ENCODE measurements at places on chromosomes 6 and 20.
A peak's percentile ranks its signal among the peaks of the same experiment; 100 is the strongest.

DNA sequence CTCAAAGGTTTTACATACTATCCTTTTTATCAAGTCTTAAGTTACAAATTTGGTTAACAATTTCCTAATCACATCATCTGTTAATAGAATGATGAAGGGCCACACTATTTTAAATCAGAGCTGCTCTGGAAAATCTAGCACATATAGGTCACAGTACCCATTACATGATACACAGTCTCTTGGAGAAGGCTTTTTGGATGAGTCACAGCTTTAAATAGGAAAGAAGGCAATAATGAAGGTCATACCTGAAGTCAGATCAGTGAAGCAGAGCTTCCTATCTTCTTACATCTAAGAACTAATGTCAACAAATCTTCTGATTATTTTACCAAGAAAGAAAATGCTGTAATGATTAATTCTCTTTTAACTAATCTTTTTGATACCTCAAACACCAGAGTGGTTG is 248.5 kb downstream of the BTBD9 start:
- DNase-seq, result peak; percentile 30

DNA sequence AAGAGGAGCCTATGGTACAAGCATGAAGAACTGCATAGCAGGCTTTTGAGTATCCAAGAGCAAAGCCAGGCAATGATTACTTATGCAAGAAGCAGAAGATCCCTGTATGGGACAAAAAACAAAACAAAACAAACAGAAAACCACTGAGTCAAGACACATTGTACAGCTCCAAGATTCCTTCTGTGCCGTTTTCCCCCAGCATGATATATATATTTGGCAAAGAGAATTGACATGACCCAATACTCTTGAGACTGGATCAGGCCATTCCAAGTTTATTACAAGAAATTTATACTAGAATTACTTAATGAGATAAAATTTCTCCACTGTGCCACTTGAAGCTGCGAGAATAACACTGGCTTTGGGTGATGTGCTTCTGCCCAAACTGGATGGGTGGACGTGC is 65.5 kb downstream of the TRMT11 start:
- DNase-seq, result no peak

DNA sequence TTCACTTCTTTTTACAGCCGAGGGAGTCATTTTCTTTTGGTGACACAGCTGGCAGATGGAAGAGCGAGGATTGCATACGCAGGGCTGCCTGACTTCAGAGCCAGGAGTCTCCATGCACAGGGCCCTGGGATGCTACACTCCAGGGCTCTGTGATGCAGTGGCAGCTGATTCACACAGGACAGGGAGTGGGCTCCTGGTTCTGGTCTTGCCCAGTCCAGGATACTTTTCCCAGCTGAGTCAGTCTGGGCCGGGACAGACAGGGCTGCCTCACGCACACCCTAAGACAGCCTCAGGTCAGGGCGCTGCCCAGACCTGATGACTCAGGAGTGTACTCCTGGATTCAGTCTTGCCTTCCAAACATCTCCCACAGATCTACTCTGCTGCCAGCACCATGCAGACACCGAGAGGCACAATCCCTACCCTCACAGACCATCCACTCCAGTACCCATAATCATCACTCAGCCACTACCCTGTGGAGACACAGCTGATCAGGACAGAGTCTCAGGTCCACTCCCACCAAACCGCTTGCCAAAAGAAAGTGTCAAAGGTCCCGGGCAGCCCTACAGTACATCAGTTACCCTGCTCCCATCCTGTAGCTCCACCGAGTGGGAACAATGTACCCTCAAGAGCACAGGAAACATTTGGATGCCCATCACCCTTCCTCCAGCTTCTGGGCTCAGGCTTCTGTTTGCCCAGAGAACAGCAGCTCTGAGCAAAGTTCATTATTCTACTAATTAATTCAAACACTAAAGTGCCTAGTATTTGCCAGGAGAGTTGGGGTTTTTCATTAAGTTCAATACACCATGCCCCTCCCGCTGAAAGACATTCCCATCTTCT is 11.5 kb downstream of the SDC4 start:
- peak; percentile 75 for DNase-seq

DNA sequence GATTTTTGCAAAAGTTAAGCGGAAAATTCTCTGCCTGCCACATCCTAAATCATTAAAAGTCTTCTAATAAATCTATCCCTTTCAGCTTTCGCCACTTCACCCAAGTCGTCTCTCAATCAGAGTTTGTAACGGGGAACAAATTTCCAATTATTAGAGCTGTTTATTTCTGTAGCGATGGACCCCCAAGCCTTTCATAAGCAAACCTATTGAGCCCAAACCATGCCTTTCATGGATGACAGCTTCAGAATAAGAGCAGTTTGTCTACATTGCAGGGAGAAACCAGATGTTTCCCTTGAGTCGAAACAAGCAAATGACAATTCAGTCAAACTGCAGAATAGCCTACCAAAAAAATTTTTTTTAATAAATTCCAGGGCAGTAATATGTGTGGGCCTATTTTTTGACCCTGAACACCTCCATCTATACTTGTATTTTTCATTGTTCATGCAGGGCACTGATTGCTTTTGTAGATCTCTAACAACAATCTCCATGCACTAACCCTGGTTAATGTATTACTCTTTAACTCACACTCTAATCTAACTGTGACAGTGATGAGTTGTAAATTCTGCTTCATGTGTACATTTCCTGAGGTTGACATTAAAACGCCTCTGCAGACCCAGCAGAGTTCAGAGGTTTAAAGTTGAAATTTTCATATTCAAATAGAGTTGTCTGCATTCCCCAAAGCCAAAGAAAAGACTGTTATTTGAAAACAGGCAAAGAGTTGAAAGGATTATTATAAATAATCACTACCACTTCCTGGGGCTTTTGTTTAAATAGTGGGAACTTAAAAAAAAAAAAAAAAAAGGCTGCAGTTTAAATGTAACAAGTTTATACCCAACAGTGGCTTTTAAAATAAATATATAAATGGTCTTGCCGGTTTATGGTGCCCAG is 64.5 kb downstream of the ATP9A start:
- DNase-seq, result no peak

DNA sequence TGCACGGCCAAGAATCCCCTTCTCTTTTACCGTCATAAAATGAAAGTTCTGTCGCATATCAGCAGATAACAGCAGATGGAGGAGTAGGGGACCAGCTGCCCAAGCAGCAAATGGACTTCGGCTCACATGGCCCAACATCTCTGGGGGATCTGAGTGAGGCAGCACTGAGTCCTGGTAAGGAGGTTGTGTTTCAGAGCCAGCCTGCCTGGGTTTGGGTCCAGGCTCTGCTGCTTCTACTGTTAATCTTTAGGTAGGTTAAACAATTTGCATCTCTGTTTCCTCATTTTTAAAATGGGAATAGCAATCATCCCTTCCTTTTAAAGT is 193.6 kb downstream of the DOK5 start:
- DNase-seq, result no peak

DNA sequence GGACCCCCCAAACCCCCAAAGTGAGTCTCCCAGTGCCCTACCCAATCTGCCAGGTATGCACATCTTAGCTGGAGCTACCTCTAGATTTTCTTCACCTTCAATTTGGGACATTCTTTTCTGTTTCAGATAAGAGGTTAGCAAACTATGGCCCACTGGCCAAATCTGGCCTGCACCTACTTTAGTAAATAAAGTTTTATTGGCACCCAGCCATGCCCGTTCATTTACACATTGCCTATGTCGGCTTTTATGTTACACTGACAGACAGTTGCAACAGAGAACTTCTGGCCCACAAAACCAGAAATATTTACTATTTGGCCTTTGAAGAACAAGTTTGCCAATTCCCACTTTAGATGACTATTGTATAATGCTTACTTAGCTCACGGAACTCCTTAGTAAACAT is 55.9 kb upstream of the STX16 start:
- DNase-seq, result no peak

DNA sequence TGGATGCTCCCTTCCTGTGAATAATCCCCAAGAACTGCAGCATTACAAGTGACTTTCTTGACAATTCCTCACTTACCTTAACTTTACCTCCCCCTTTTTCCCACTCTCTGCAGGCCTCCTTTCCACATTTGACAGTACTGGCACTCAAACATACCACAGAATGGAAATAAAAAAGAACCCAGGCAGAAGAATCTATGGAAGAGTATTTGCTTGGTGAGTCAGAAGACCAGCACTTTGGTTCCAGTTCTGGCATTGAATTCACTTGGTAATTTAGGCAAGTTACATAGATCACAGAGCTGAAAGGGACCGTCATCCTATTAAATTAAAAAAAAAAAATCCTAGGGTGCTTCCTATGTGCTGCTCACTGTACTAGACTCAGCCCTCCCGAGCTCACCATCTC is 55.0 kb downstream of the BTBD9 start:
- DNase-seq, result peak; percentile 17

- no peak for DNase-seq
Measured at GRCh38 chr20:63180569-63181185, 35.3 kb downstream of the YTHDF1 start.

DNA sequence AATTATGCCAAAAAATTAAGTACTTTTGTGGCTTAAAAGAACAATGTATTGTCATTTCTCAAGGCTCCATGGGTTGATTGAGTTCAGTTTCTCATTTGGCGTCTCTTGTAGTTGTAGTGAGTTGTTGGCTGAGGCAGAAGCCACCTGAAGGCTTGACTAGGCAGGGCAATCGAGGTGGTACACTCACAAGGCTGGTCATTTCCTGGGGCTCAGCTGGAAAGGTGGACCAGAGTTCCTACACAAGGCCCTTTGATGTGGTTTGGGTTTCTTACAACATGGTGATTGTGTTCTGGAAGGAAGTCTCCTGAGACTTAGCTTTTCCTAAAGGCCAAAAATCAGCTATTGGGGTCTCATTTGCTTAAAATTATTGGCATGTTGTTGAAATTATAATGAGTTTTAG is 22.6 kb downstream of the MAS1 start:
- no peak for DNase-seq

DNA sequence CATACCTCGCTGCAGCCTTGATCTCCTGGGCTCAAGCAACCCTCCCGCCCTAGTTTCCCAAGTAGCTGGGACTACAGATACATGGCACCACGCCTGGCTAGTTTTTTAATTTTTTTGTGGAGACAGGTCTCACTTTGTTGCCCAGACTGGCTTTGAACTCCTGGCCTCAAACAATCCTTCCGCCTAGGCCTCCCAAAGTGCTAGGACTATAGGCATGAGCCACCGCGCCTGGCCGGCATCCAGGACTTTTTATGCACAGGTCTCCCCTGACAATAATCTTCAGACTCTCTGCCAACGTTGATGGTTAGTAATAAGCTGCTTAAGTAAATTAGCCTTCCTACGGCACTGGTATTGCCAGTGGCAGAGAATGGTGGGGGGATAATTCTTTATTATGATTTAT is 110.5 kb upstream of the MTHFD1L start:
- no peak for DNase-seq

DNA sequence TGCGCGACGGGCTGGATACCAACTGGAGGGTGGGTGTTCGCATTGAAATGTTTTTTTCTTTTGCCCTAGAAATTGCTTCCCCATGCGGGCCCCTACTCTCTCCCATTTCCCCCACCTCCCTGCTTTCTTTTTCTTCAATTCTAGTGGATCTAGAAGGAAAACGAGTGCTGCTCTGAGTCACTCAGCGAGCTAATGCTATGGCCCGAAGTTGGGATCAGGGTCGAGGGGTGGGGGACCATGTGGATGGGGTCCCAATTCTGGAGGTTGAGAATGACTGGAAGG is 71.5 kb downstream of the SOX4 start:
- DNase-seq, result no peak

GRCh38 chr20:49278818-49279676 is 1.2 kb upstream of the ZNFX1 start:
- DNase-seq, result peak; percentile 21

DNA sequence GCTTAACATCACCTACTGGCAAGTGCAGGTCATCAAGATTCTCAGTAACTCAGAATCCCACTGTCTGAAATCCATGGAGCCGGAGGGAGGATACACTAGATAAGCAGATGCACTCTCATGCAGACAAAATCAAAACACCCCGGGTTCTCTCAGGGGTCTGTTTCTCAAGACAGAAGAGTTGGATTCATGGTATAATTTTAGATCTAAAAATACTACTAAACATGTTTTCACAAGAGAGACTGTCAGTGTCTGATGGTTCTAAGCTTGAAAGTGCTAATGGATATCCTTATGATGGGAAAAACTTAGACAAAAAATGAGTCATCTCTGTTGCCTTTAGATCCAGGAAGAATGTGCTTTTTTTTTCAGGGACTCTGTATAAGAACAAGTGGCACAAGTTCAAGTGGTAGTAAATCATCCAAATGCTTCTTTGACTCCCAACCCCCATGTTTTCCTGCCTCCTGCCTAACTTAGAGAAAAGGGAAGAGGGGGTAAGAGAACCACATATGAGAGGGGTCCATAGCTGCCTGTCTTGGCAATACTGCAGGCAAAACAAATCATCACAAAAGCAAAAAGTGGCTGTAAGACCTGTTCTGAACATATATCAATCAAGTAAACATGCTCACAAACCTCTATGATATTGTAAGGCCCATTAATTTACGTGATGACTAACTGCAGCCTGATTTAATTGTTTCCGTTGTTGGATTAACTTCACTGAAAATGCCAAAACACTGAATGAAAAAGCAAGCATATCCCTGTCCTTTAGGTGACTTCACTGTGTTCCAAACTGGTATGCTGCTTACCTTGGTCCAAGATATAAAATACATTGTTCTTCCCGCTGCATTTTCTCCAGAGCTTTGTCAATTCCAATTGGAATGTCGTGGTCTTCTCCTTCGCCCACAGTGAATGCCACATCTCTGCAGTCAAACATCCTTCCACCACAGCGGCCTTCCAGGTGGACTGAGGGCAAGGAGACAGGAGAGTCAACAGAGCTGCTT is 84.0 kb upstream of the TULP1 start:
- DNase-seq, result peak; percentile 93

GRCh38 chr6:67887419-67887746 is 747.7 kb upstream of the ADGRB3 start:
- DNase-seq, result no peak

DNA sequence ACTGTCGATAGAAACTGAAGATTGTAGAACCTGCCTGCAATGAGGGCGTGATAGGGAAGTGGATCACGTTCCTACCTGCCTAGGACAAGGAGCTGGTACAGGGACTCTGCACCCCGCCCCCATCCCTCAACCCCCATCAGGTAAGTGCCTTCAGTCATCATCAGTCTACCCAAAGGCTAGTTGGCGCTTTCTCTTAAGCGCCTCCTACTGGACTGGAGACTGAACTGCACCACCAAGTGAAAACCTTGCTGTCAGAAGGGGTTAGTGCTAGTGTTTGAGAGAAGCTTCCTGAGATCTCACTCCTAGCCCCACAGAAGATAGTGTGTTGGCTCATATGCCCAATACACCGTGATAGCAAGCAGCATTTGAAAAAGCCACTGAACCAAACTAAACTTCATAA is 706.5 kb upstream of the MAN1A1 start:
- no peak for DNase-seq

GRCh38 chr6:43739642-43740091 is 30.3 kb upstream of the VEGFA start:
- no peak for DNase-seq

- no peak for DNase-seq
Measured at GRCh38 chr6:144468709-144469108, 183.6 kb downstream of the UTRN start.

DNA sequence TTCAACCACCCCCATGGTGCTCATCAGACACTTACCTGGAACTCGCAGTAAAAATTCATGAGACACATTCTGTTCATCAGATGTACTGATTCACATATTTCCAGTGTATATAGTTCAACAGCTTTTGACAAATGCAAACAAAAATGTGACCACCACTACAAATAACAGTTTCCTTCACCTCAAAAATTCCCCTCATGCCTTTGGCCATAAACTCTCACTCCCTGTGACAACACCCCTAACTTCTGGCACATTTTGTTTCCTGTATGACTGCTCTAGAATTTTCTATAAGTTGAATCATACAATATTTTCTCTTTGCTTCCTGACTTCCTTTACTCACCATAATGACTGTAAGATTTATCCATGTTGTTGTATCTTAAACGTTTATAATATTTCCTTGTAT is 63.7 kb downstream of the C6orf118 start:
- DNase-seq, result peak; percentile 31

All from fibroblast of skin of scalp (primary cell).